ENCODE measurements at places on chromosomes 7 and 10.

GRCh38 chr7:50982626-50983025 lies 199.9 kb upstream of the GRB10 start:
- DNase-seq: no peak

GRCh38 chr7:151122276-151122675 lies 36.0 kb downstream of the AGAP3 start:
- DNase-seq: no peak

DNA sequence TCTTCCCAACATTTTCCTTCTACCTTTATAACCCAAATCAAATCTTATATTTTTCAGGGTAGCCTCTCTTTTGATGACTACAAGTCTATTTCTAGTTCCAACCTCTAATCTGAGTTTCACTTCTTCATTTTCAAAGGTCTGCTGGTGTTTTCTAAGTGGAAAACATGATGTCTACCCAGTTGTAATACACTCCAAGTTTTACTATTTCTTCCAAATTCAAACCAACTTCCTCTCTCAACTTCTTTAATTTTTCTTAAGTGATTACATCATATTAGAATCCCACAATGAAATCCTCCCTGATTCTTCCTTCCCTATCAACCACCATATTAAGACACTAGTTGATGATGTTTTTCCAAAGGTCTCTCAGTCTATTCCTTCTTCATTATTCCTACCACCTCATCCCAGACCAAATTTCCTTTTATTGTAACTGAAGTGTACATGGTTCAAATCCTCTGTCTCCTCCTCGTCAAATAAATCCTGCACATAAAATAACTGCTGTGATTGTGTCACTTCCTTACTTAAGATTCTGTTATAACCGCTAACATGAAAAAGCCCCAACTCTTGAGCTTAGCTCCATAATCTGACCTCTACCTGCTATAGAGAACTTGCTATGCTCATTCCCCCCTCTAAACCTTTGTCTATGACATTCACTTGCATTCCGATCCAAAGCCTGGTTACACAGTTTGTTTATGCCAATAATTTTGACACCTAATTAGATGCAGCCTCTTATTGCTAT lies 12.7 kb downstream of the TAS2R38 start:
- DNase-seq: no peak

GRCh38 chr10:36500266-36500665 lies 625.1 kb upstream of the ANKRD30A start:
- no peak for DNase-seq
